ENCODE measurements at places on chromosomes 11 and 22.

DNA sequence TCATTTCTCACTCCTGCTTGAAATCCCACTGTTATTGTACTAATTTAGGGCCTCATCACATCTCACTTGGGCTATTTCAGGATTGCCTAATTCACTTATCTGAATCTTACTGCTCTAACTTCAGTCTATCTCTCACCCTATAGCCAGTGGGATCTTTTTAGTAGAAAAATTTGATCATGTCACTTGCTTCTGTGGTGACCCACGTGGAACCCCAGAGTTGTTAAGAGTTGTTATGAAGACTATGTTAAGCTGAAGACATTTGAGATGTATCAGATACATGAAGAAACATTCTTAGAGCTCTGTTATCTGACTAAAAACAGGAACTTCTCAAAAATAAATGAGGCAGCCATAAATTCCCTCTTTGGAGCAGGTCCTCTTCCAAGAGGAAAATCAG is 1375.6 kb upstream of the TENM4 start:
- H3K36me3 ChIP-seq: no peaks in the 10 kb centered on the region
- DNase-seq: no peak
- no peak overlapping the region for H3K4me3 ChIP-seq

- peaks cover 10% of the 10 kb centered on the region for H3K4me1 ChIP-seq
- no peak overlapping the region for H3K4me3 ChIP-seq
- H3K27ac ChIP-seq: peak overlapping the region; percentile 55
- H3K36me3 ChIP-seq: no peaks in the 10 kb centered on the region
- H3K27me3 ChIP-seq: no peaks in the 10 kb centered on the region
These were observed 82.3 kb downstream of the TRIM29 start for GRCh38 chr11:120055646-120056045.

DNA sequence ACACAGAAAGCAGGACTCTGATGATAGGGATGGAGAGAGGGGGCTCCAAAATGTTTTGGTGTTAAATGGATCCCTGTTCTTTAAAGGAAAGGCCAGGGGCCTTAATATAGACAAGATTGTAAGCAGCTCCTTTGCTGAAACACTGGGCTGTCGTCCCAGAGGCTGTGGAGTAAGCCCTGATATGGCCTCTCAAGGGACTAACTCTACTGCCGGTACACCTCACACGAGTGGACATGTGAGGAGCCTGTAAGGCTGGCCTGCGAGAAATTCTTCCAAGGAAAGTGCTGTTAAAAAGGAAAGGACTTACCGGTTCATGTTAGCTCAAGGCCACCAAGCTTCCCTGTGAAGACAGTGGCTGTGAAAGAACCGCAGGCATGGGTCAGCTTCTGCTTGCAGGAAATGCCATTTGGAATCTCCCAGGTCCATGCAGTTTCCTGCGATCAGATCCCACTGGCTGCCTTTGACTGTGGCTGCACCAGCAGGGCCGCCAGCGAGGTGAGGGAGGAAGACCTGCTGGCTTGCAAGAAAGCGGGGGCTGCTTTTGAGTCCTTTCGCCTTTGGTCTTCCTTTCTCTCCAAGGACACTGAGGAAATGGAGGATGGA is 106.6 kb downstream of the PRR5L start:
- peaks cover 3% of the 10 kb centered on the region for H3K4me1 ChIP-seq
- DNase-seq: no peak
- no peak overlapping the region for H3K27ac ChIP-seq
- no peaks in the 10 kb centered on the region for H3K27me3 ChIP-seq

DNA sequence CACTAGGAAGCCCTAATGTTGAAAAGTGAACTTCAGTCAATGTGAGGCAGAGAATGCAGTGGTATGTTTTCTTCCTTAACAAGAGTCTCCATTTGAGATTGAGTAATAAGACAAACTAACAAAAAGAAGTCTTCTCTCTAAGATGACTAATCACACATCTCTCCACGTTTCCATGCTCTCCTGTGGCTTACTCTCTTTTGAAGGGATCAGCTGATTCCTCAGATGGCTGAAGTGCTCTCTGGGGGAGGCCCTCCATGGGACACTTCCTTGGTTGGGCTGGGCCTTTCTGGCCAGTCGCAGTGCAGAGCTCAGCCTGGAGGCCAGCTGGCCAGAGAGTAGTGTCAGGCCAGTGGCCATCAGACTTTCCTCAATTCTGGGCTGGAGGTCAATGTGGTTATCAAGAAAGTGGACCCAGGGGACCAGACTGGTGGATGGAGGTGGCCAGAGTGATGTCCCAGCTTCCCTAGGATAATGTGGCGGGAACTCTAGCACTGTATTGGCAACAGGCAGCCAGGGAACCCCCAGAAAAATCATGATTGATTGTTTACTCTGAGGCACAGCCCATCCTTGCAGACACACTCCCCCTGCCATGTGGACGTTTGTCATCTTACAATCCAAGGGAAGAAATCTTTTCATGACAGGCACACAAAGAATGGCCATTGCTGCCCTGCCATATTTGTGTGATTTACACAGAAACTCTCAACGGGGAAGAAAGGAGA is 14.5 kb downstream of the CSRP3 start:
- H3K27ac ChIP-seq: no peak overlapping the region
- no peak overlapping the region for H3K4me3 ChIP-seq
- H3K36me3 ChIP-seq: no peaks in the 10 kb centered on the region
- no peaks in the 10 kb centered on the region for H3K4me1 ChIP-seq
- DNase-seq: no peak

DNA sequence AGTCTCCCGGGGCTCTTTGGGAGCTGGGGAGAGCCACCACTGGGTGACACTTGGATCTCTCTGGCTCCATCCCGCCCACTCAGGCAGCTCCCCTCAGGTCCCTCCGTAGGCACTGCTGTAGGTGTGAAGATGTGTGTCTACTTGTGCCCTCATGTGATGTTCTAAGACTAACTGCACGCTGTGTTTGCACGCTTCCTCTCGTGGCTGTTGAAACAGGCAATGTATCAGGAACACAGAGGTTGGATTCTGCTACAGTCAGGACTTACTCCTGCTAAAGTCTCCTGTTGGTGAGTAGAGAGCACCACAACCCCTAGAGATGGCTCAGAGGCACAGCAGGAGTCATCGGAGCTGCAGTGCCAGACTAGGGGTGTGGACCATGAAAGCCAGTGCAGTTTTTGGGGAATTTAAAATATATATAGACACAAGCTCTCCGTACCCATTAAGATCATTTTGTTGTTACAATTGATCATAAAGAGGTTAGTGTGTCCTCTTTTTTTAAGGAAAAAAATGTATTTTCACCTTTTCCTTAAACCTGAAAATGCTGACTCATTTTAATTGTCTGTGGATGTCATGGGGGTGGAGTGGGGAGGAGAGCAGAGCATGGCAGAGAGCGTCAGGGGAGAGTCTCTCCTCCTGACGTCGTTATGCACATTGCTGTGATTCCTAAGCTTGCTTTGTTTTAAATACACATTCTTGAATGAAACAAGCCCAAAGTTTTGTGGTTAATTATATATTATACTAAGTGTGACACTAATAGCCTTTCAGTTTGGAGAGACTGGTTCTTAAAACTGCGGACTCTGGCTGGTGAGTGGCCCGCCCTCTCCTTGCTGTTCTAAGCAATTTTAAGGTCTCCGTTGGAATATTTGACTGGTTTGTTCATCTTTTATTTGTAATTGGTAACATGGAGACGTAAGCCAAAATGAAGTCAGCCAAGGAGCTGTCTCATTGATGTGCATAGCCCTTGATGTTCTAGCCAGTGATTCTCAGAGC is 16.2 kb upstream of the CTTN start:
- H3K4me3 ChIP-seq: no peak overlapping the region
- peak overlapping the region; percentile 27 for H3K27ac ChIP-seq
- peaks cover 18% of the 10 kb centered on the region for H3K36me3 ChIP-seq
- no peak for DNase-seq

GRCh38 chr11:102836290-102836875 is 7.0 kb downstream of the MMP3 start:
- no peaks in the 10 kb centered on the region for H3K4me1 ChIP-seq
- DNase-seq: no peak
- H3K4me3 ChIP-seq: no peak overlapping the region
- H3K27me3 ChIP-seq: no peaks in the 10 kb centered on the region
- H3K27ac ChIP-seq: no peak overlapping the region

DNA sequence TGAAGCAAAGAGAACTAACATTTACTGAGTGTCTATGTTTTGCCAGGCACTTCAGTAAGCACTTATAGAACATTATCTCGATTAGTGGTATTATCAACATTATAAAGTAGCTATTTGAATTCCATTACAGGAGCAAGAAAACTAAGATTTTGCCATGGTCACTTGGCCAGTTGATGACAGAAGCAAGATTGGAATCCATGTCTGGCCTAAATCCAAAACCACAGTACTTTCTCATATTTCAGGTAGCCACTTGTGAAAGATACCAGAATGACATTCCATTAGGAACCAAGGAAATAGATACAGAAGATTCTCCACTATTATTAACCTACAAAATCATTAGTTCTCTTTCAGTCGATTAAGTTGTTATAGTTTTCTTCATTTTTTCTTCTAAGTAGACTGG is 691.0 kb upstream of the API5 start:
- no peak overlapping the region for H3K4me3 ChIP-seq
- no peak overlapping the region for H3K27ac ChIP-seq
- H3K27me3 ChIP-seq: no peaks in the 10 kb centered on the region
- no peaks in the 10 kb centered on the region for H3K4me1 ChIP-seq
- H3K36me3 ChIP-seq: no peaks in the 10 kb centered on the region

DNA sequence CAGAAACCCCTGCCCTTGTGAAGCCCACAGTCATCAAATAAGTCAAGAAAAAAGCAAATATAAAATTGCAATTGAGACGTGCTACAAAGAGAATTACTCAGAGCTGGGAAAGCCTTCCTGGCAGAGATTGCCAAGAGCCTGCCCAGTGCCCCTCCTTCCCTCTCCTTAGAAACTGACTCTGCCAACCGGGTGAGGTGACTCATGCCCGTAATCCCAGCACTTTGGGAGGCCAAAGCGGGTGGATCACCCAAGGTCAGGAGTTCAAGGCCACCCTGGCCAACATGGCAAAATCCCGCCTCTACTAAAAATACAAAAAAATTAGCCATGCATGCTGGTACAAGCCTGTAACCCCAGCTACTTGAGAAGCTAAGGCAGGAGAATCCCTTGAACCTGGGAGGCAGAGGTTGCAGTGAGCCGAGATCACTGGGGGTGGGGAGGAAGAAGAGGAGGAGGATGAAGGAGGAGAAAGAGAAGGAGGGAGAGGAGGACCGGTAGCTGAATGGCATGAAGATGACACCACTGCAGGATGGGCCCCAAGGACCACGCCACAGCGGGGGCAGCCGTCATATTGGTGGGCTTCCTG is 76.1 kb upstream of the RTL6 start:
- H3K36me3 ChIP-seq: no peaks in the 10 kb centered on the region
- H3K4me1 ChIP-seq: peaks cover 30% of the 10 kb centered on the region
- H3K27me3 ChIP-seq: no peaks in the 10 kb centered on the region
- DNase-seq: no peak
- no peak overlapping the region for H3K27ac ChIP-seq
